Activated CD8-positive, alpha-beta memory T cell treated with anti-CD3 and anti-CD28 coated beads, Interleukin-2, amount 10 ng/mL, durations not matched to agents 7 days and 5 days (primary cell): ENCODE measurements at places on chromosomes 6 and 20.

- no peak for DNase-seq
These were observed 189.3 kb downstream of the GRIK2 start for GRCh38 chr6:101582792-101583191.

DNA sequence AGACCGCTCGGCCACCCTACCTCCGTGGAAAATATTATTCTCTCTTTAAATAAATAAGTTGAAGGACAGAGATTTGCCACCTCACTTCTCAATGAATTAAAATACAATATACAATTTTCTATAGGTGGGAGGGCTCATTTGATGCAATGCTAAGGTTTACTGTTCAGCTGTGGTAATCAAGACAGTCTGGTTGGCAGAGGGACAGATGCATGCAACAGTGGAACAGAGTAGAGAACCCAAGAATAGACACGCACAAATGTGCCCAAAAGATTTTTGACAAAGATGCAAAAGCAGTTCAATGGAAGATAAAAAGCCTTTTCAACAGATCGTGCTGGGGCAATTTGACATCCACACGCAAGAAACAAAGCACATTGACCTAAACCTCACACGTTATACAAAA is 145.2 kb downstream of the CEBPB start:
- no peak for DNase-seq

DNA sequence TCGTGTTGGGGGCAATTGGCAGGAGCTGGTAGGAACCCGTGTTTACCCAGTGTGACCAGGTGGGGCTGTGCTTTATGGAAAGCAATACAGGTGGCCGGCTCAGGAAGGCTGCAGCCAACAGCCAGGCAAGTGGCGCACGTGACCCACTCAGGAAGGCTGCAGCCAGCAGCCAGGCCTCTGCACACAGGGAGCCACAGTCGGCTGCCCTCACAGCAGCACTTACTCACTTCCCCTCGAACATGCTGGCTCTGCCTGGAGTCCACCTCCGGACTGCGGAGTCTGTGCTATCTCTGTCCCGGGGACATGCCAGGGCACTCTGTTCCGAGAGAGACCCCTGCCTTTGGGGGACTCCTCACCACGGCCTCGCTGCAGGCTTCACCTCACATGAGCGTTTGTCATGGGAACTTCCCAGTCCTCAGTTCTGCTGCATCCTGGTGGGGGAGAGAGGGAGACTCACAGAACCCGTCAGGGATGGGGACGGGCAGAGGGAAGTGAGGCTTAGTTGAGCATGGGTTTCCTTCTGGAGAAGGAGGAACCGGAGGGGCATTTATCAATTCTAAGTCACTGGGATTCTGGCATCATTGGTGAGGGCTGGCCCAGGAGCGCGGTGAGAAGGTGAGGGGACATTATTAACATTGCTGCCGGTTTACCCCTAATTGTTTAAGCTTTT is 76.8 kb downstream of the TTLL2 start:
- DNase-seq: no peak

- DNase-seq: peak; percentile 58
These were observed 264.3 kb downstream of the TFAP2C start for GRCh38 chr20:56893226-56893917.

DNA sequence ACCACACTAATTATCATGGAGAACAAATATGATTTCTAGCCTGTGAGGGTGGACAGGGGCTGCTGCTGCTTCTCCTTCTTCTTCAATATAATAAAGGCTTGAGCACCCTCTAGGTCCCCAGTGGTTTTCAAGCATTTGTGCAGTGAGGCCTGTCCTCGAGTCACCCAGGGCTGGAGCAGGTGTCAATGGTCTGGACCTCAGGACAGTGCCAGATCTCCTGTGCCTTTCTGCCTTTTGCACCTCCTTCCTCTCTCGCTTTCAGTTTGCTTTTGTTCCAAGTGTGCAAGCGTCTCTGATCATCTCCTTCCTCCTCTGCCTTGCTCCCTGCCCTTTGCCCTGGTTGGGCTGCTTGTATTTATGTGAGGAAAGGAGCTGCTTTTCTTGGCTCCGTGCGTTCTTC is 152.2 kb upstream of the SYNDIG1 start:
- no peak for DNase-seq

DNA sequence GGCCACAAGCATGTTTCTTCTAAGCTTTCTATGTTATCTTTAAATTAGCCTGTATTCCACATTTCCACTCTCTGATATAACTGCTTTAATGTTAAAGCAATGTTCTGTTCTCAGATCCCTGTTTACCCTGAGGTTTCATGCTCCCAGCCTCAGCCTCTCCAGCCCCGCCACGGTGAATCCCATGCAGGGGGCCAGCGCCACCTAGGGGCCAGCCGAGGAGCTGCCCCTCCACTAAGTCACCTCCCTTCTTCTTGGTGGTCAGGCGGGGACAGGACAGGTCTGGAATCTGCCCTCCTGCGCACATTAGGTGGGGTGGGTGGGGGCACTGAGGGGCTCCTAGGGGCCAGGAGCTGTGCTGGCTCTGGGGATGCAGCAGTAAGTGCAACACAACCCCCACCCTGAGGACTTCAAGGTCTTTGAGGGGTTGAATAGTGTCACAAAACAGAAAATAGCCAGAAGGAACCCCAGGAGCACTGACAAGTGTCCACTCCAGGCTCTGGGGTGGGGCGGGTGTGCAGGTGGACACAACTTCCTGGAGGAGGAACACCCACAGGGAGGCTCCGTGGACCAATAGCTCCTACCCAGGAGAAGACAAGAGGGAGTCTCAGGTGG is 61.6 kb downstream of the RAB44 start:
- peak; percentile 85 for DNase-seq

DNA sequence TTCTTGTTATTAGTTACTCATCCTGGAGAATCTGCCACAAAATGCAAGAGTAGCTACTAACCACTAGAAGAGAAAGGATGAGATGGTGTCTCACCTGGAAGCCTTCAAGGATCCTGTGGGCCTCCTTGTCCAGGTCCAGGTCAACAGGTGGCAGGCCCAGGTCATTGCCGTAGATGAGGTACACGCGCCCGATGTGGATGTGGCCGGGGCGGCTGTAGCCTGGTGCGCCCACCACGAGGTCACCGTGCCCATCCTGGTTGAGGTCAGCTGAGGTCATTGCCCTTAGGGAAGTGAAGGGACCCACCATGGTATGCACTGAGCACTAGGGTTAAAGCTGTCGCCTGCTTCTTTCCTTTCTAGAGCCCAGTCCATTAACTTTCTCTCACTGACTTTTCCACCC is 35.5 kb downstream of the GPLD1 start:
- DNase-seq: no peak

- no peak for DNase-seq
These were observed 3.7 kb upstream of the MTG2 start for GRCh38 chr20:62179162-62179504.

DNA sequence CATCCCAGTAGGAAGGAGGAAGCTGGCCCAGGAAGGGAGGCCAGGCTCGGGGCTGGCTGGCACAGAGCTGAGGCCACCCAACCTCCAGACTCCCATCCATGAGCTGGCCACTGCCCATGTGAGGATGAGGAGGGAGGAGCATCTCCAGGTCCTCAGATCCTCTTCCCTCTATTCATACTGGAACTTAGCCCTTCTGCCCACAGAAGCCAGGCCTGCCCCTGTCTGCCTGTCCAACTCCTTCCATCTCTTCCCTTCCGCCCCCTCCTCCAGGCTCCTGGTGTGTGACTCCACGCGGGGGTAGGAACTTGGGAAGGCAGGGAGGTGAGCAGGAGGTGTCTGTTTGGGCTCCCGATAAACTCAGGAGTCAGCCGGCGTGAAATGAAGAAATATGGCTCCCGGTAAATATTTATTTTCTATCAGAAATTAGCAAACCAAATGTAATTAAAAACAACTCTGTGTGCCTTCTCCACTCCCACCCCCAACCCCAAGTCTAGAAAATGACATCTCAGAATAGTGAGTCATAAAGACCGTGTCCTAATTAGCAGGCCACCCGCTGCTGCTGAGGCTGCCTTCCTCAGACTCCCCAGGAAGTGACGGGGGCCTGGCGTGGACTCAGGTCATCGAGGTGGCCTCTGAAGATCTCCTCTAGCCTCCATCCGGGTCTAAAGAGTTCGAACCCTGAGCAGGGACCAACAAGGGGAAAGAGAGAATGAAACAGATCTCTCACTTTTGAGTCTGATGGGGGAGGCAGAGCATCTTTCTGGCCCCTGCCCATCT is 81.9 kb downstream of the MDGA1 start:
- DNase-seq: no peak
